ENCODE measurements at places on chromosomes 6 and 20.
A peak's percentile ranks its signal among the peaks of the same experiment; 100 is the strongest.

DNA sequence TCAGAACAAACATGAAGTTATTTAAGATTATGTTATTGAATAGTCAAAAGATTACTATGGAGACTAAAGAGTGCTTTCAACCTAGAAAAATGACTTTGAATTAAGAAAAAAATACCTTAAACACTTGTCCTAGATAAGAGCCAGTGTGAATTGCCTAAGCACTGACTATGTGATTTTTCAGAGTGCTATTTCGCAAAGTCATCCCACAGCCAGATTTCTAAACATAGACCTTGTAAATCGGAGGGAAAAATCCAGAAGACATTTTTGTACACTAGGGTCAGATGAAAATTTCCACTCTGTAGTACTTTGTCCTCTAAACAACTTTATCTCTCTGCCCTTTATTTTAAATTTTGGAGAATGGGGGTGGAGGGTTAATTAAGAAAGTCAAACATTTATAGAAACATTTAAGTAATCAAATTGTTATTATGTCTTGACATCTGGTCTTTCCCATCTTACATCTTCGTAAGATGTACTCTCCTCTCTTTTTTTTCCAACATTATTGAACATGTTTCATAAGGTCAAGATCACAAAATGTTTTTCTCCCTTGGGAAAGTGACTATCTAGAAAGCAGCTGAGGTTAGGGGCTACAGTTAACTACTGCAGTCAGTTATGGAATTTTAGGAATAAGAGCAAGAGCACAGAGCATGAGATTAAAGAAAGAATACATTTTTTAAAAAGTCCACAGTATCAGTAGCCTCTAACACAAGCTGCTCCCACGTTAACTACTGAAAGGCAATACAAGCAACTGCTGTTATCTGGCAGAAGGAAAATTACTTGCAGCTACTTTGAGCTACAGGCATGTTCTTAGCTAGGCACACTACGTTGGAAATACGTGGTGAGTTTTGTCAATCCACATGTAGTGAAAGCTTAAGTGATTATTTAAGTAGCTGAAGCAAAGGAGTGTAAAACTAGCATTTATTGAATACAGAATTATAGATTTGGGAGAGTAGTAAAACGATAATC, 648.5 kb downstream of the HTR1B start:
- H3K4me1 ChIP-seq, result peaks cover 4% of the 10 kb centered on the region
- H3K27me3 ChIP-seq, result no peaks in the 10 kb centered on the region
- H3K36me3 ChIP-seq, result no peaks in the 10 kb centered on the region
- no peak for DNase-seq
- no peak overlapping the region for H3K4me3 ChIP-seq

DNA sequence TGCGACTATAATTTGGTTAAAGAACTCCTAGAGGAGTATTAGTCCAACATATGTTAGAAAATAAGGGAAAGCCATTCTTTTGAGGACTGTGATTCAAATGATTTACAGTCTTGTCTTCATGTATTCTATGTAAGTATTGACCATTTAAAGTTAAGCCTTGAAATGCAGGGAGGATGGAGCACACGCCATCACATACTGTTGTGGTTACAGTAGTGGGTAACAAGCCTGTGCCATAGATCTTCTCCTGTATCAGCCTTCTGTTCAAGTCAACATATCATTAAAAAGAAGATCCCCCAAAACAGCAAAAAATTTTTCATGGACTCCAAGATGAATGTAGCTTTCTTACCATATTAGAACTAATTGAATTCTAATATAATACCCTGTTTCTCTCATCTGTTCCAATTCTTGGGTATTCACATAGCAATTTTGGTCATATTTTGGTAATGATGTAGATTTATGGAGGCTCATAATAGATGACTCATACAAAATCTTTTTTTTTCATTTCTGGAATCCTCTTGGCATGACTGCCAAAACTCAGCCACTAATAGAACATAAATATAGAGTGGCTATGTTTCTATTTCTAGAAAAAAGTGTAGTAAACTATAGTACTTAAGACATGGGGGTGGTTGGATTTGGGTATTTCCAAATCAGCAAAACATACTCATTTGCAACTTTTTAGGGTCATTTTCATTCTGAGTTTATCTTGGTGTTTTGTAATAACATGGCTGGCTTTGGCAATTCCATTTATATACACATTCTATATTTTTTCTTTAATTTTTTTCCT, 413.5 kb downstream of the BCKDHB start:
- H3K4me3 ChIP-seq, result no peak overlapping the region
- no peak overlapping the region for H3K27ac ChIP-seq
- H3K4me1 ChIP-seq, result peaks cover 15% of the 10 kb centered on the region
- H3K27me3 ChIP-seq, result no peaks in the 10 kb centered on the region
- DNase-seq, result no peak

- H3K27me3 ChIP-seq, result peaks cover 47% of the 10 kb centered on the region
- H3K36me3 ChIP-seq, result no peaks in the 10 kb centered on the region
- no peaks in the 10 kb centered on the region for H3K4me1 ChIP-seq
- DNase-seq, result no peak
Measured at GRCh38 chr20:64169091-64169560, 4.9 kb downstream of the MYT1 start.

- peak overlapping the region; percentile 50 for H3K27ac ChIP-seq
- H3K36me3 ChIP-seq, result no peaks in the 10 kb centered on the region
- H3K27me3 ChIP-seq, result peaks cover 21% of the 10 kb centered on the region
- H3K4me1 ChIP-seq, result no peaks in the 10 kb centered on the region
Measured at GRCh38 chr20:63295422-63295821, 2.4 kb downstream of the COL20A1 start.

DNA sequence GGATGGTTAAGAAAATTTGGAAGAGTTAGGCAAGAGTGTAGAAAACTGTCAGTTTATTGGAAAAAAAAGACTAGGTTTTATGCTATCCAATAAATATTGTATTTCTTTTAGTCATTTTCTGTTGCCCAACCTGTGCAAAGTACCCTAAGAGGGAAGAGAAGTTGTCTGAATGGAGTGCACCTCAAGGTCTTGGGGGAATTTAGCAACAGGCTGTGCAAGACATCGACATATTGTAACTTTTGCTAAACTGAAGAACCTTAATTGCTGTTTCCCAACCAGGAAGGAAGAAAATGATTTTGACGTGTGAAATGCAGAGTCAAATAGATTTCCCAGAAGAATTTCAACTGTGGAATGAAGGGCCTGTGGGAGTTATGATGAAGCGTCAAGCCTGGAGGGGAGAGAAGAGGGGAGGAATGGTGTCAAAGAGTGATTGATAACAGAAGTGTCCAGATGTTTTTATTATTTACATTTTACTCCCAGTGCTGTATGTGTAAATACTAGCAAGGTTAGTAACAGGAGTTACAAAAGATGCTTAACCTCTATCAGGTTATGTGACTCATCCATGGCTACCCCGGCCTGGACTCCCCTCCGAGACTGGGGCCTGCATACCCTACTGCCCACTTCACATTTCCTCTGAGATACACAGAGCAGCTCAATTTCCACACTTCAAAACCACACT, 246.8 kb downstream of the MYLK4 start:
- H3K36me3 ChIP-seq, result peaks cover 3% of the 10 kb centered on the region
- H3K27me3 ChIP-seq, result no peaks in the 10 kb centered on the region
- no peak overlapping the region for H3K4me3 ChIP-seq
- H3K4me1 ChIP-seq, result peaks cover 41% of the 10 kb centered on the region
- peak overlapping the region; percentile 44 for H3K27ac ChIP-seq
- no peak for DNase-seq

- peaks cover 4% of the 10 kb centered on the region for H3K4me1 ChIP-seq
- H3K27me3 ChIP-seq, result peaks cover 7% of the 10 kb centered on the region
- peak overlapping the region; percentile 66 for H3K4me3 ChIP-seq
Measured at GRCh38 chr20:63574829-63575743, 1.0 kb upstream of the HELZ2 start.

- H3K36me3 ChIP-seq, result peaks cover 21% of the 10 kb centered on the region
- peaks cover 75% of the 10 kb centered on the region for H3K4me1 ChIP-seq
- H3K27me3 ChIP-seq, result no peaks in the 10 kb centered on the region
- DNase-seq, result no peak
- H3K4me3 ChIP-seq, result no peak overlapping the region
Measured at GRCh38 chr20:33840160-33840559, 29.0 kb downstream of the CHMP4B start.

GRCh38 chr20:12327205-12327604, 409.5 kb downstream of the BTBD3 start:
- H3K27ac ChIP-seq, result no peak overlapping the region
- DNase-seq, result no peak
- H3K4me3 ChIP-seq, result no peak overlapping the region
- H3K4me1 ChIP-seq, result no peaks in the 10 kb centered on the region
- H3K36me3 ChIP-seq, result no peaks in the 10 kb centered on the region

DNA sequence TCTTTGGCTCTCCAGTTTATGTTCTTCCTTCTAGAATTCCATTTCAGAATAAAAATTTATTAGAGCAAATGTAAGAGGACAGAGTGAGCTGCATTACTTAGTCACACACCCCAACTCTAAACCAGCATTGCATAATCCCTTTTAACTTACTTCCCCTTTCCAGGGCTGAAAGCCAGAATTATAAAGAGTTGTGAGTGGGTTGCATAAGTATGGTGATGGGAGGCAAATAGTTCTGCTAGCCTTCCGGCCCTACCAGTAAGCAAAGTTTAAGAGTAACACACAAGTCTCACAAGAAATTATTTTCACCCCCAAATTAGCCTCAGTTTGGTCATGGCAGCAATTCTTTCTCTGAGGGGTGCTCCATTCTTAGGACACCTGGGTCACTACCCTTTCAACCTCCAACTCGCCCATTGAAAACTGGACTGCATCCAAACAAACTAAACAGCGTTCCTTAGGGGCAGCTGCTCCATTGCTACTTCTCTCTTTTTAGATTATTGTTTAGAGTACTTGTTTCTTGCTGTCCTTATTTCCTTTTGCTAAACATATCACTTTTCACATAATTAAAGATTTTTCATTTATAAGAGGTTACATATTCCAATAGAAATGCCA, 1.6 kb downstream of the KIAA0408 start:
- H3K4me1 ChIP-seq, result peaks cover 26% of the 10 kb centered on the region
- no peak for DNase-seq
- no peaks in the 10 kb centered on the region for H3K27me3 ChIP-seq
- H3K27ac ChIP-seq, result no peak overlapping the region
- H3K36me3 ChIP-seq, result no peaks in the 10 kb centered on the region

GRCh38 chr6:88290411-88290810, 124.3 kb upstream of the CNR1 start:
- no peak overlapping the region for H3K27ac ChIP-seq
- no peak for DNase-seq
- H3K4me1 ChIP-seq, result no peaks in the 10 kb centered on the region
- no peak overlapping the region for H3K4me3 ChIP-seq

GRCh38 chr20:42380287-42380686, 762.1 kb upstream of the CHD6 start:
- no peaks in the 10 kb centered on the region for H3K36me3 ChIP-seq
- H3K4me3 ChIP-seq, result no peak overlapping the region
- no peak for DNase-seq
- H3K4me1 ChIP-seq, result no peaks in the 10 kb centered on the region

DNA sequence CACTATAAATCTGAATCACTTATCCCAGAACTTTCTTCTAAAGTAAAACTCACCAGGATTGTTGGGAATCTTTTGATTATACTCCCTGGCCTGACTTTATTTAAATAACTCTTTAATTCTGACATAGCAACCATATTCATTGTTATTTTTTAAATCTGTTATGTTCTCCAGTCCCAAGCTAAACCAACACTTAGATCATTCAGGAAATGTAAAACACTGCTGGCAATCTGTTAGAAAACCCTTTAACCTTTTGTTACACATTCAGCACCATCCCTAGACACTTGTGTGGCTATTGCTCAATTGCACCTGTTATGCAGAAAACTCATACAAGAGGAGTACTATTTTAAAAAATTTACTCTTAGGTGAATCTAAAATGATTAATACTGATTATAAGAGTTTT, 101.8 kb upstream of the NHSL1 start:
- DNase-seq, result no peak
- H3K27ac ChIP-seq, result no peak overlapping the region
- H3K4me1 ChIP-seq, result peaks cover 5% of the 10 kb centered on the region
- H3K4me3 ChIP-seq, result no peak overlapping the region

DNA sequence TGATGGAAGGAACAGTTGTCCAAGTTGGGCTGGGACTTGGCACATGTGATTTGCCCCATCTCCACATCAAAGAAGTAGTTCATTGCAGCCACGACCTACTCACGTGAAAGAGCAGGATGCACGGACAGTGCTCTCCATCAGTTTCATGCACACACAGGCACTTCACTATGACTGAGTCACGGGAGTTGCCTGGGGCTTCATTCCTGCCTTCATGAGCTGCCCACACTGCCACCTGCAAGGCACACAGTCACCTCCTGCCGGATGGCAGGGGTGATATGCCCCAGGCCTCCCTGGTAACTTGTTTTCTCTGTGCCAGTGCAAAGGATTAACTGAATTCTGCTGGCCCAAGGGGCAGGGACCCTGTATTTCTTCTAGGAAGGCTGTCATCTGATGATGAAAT, 22.8 kb downstream of the CST5 start:
- DNase-seq, result no peak
- no peak overlapping the region for H3K27ac ChIP-seq
- H3K4me3 ChIP-seq, result no peak overlapping the region
- no peaks in the 10 kb centered on the region for H3K36me3 ChIP-seq
- peaks cover 3% of the 10 kb centered on the region for H3K27me3 ChIP-seq

DNA sequence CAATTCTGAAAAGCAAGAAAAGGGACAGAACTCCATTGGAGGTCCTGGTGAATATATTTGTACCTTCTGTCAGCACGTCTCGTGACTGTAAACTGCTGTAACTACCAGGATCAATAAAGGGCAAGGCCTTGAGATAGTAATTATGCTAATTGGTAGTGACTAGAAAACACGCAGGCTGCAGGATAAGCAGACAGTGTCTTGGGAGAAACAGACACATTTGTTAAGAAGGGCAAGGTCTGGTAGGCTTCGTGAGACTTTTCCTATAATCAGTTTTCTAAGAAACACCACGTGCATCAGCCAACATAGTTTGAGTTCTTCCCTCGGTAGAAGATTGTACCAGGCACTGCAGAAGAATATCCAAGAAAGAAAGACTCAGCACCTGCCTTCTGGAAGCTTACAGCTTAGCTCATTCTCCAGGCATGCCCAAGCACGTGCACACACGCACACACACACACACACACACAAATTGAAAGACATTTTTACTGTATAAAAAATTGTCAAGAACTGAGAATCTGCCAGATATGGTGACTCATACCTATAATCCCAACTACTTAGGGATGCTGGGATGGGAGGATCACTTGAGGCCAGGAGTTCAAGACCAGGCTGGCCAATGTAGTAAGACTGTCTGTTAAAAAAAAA, 167.0 kb upstream of the SASH1 start:
- no peak overlapping the region for H3K27ac ChIP-seq
- no peaks in the 10 kb centered on the region for H3K27me3 ChIP-seq
- peaks cover 5% of the 10 kb centered on the region for H3K4me1 ChIP-seq
- no peak for DNase-seq
- H3K36me3 ChIP-seq, result no peaks in the 10 kb centered on the region

GRCh38 chr6:52517502-52518278, 59.2 kb downstream of the TRAM2 start:
- peaks cover 35% of the 10 kb centered on the region for H3K36me3 ChIP-seq
- H3K4me1 ChIP-seq, result peaks cover 35% of the 10 kb centered on the region
- DNase-seq, result no peak
- peak overlapping the region; percentile 65 for H3K4me3 ChIP-seq
- no peaks in the 10 kb centered on the region for H3K27me3 ChIP-seq

All from type B pancreatic cell (in vitro differentiated cells).